ENCODE measurements at places on chromosomes 16 and 17. TPM values are rescaled to one million over a fixed set of nuclear protein-coding genes. Genes with fewer than 3 reads are reported as not detected.

Gene PSMB10
- 62.0 TPM for total RNA-seq

Gene PPM1E
- 1.4 TPM for total RNA-seq

Gene PHKB
- total RNA-seq = 65.1 TPM

Gene TBC1D3C
- not detected for total RNA-seq

Gene GALR2
- not detected for total RNA-seq

Gene MEIOB
- total RNA-seq = not detected

Gene ZG16
- not detected for total RNA-seq

Gene NPTX1
- total RNA-seq = not detected

Gene TMEM114
- not detected for total RNA-seq

Gene OR1D5
- total RNA-seq = not detected

Gene KRT32
- not detected for total RNA-seq

Gene COPZ2
- total RNA-seq = 59.2 TPM

Gene ZFHX3
- total RNA-seq = 12.1 TPM

Gene PPP1R1B
- total RNA-seq = 0.66 TPM

Gene CA5A
- total RNA-seq = not detected

Gene TLCD1
- 0.64 TPM for total RNA-seq

Gene EVI2A
- total RNA-seq = 3.9 TPM

Gene OR1A1
- not detected for total RNA-seq

Gene MSI2
- 107 TPM for total RNA-seq

Gene AGRP
- not detected for total RNA-seq

Gene CACNG1
- not detected for total RNA-seq

Gene IL17C
- total RNA-seq = not detected

Gene SEZ6L2
- total RNA-seq = 0.76 TPM

Gene LGALS9
- 7.5 TPM for total RNA-seq

Gene PNMT
- total RNA-seq = 12.8 TPM
